Stimulated activated CD8-positive, alpha-beta memory T cell treated with anti-CD3 and anti-CD28 coated beads, Interleukin-15, amount 100 ng/mL, for 48 hours (primary cell): ENCODE measurements at places on chromosomes 16 and 17.

- no peak for DNase-seq
Measured at GRCh38 chr16:64910356-64910755, 211.5 kb downstream of the CDH11 start.

GRCh38 chr17:45768000-45768399 is 16.1 kb upstream of the CRHR1 start:
- DNase-seq: no peak

- peak; percentile 10 for DNase-seq
Measured at GRCh38 chr17:17042851-17043460, 699 bp downstream of the MPRIP start.

GRCh38 chr16:88390735-88391134 is 8.0 kb downstream of the ZNF469 start:
- DNase-seq: no peak

GRCh38 chr17:62134397-62134796 is 69.3 kb upstream of the MED13 start:
- DNase-seq: no peak

GRCh38 chr16:83552228-83552627 is 255.6 kb upstream of the HSBP1 start:
- DNase-seq: no peak

GRCh38 chr17:5234645-5235576 is at the start of gene SCIMP:
TSS of gene SCIMP (minus strand) at chr17:5234860. CDS start at chr17:5234755, 105 bp downstream.
- DNase-seq: no peak

GRCh38 chr17:36933512-36934143 is 3.6 kb upstream of the LHX1 start:
- no peak for DNase-seq

- DNase-seq: no peak
Measured at GRCh38 chr16:30761427-30761927, 385 bp downstream of the CFAP119 start.

- DNase-seq: no peak
Measured at GRCh38 chr17:77382966-77383612, 242.3 kb downstream of the SEC14L1 start.

DNA sequence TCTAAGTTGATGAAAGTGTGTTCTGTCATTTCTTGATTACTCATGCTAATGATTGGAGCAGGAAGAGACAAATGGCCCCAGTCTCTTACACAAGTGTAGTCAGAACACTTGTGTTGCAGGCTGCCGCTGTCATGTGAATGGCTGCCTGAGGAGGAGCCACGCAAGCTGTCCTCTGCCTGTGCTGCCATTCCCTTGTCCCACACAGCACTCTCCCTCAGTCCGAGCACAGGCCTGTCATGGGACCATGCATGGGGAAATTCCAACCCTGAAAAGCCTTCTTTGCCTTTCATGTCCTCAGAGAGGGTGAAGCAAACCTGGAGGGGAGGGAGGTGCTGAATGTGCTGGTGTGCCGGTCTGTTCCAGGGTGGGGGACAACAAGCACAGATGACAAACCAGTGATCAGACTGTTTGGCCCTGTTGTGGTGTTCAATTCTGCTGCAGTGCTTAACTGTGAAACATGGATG is 109.4 kb downstream of the MRTFB start:
- DNase-seq: no peak

DNA sequence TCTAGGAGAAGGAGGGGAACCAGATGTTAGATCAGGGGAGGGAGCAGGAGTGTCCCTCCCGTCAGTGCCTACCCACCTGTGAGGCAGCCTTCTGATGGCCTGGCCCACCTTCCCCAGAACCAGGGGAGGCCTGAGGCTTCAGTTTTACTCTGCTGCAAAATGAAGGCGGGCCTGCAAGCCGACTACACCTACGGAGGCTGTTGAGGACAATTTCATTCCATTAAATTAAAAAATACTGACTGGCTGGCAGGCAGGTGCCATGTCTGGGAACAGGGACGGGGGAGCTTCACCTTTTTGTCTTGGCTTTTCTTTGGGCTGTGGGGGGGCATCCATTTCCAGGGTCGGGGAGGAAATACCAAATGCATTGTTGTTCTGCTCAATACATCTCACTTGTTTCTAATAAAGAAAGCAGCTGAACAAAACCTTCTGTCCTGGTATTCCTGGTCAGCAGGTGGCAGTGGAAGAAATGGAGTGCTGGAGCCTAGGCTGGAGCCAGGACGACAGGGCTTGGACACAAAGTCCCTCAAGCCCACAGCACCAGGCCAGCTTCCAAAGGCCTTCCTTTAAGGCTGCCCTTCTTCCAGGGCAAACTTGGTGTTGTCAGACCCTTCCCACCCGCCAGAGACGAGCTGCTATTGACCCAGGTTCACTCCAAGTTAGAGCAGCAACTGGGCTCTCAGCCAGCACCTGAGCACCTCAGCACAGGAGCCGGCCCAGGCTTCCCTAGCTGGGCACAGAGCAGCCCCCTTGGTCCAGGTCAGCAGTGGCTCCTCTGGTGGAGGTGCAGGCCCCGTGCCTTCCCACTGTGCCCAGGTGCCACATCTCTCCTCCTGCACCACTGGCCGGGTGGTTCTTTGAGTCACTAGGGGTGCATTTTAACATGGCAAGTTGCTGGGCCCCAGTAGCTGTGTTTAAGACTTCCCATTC is 23.5 kb downstream of the PLCD3 start:
- no peak for DNase-seq

- DNase-seq: no peak
Measured at GRCh38 chr17:83086199-83086880, 6.9 kb downstream of the METRNL start.
